Cardiac muscle cell (in vitro differentiated cells and primary cell): ENCODE measurements at places on chromosomes 7 and 10. TPM values are rescaled to one million over a fixed set of nuclear protein-coding genes. Genes with fewer than 3 reads are reported as not detected.

ACTL6B gene
- total RNA-seq: not detected in 2 replicates

DNA sequence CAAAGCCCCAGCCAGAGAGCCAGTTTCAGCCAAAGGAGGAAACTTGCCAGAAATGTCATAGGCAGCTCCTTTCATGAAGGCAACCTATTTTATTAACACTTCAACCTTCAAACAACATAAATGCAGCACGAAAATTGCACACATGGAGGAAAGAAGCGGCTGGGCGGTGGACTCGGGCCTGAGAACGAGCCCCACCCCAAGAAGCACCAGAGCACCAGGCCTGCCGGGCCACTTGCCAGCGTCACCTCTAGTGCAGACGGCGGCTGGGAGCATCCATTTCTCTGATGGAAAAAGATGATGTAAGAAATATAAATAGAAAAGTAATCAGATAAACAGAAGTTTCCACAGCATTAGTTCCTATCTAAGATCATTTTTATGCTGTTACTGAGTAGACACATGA is 100.0 kb downstream of the TCERG1L start:
- H3K27me3 ChIP-seq: no peaks in the 10 kb centered on the region
- no peak overlapping the region for H3K4me3 ChIP-seq
- H3K36me3 ChIP-seq: no peaks in the 10 kb centered on the region
- no peak for DNase-seq
- H3K27ac ChIP-seq: no peak overlapping the region

DNA sequence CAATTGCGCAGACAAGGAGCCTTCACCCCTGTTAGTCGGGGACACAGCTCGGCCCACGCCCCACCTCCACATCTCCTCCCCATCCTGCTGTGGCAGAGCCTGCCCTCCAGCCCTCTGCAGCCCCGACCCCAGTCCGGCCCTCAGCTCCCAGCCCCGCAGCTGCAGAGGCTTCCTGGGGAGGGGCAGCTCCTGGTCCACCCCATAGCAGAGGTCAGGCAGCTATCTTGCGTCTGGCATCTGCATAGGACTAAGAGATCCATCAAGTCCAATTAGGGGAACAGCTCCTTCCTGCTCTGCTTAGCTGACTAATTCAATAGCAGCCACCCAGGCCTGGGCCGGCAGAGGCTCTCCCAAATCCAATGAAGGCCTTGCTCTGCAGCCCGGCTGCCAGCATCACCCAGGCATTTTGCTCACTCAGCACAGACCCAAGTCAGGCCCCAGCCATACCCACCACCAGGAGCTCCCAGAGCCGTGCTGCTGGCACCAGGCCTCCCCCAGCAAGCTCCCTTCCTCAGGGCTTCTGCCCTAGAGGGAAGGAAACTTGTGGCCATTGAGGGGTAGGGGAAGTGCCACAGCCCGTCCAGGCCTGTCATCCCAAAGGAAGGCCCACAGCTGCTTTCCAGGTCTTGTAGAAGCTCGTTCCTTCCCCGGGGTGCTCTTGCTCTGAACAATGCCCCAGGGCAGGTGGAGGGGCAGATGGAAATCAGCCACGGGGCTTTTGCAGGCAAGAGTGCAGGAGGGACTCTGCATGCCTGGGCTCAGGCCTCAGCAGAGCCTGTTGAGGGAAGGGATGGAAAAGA is 106.2 kb upstream of the RET start:
- no peak overlapping the region for H3K27ac ChIP-seq
- H3K4me1 ChIP-seq: no peaks in the 10 kb centered on the region
- no peaks in the 10 kb centered on the region for H3K36me3 ChIP-seq
- H3K4me3 ChIP-seq: no peak overlapping the region
- DNase-seq: no peak
- no peaks in the 10 kb centered on the region for H3K27me3 ChIP-seq

DNA sequence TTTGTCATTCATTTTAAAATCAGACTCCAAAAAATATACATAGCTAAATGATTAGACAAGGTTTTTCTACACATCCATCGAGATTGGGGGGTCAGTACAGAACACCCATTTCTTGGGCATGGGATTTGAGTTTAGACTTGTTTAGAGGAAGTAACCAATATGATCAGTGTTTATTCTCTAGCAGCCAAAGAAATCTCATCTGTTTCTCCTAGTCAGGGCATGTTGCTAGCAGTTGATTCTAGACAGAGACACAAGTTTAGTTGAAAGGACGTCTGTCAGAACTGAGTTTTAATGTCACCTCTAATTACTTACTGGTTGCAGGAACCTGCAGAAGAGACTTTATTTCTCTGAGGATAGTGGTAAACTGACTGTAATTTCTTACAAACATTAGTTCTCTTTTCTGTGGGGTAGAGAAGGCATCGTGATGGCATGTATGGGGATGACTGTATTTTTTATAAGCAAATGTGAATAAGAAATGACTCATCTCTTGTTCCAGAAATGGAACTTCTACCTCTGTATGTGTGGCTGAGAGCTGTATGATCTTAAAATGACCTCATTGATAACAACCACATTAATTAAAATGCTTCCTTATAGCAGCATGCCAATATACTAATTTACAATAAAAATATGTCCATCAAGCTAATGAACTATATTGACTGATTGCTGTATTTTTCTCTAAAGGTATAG is 30.6 kb upstream of the RHOBTB1 start:
- no peaks in the 10 kb centered on the region for H3K4me1 ChIP-seq
- no peaks in the 10 kb centered on the region for H3K27me3 ChIP-seq
- H3K27ac ChIP-seq: no peak overlapping the region
- no peak overlapping the region for H3K4me3 ChIP-seq
- no peaks in the 10 kb centered on the region for H3K36me3 ChIP-seq
- no peak for DNase-seq

- H3K36me3 ChIP-seq: no peaks in the 10 kb centered on the region
- peak overlapping the region; percentile 46 for H3K4me3 ChIP-seq
- peak; percentile 88 for DNase-seq
- peak overlapping the region; percentile 97 for H3K27ac ChIP-seq
- H3K27me3 ChIP-seq: no peaks in the 10 kb centered on the region
Observed at GRCh38 chr7:108525327-108525984, 479 bp downstream of the PNPLA8 start.

AKR1C1 gene
- 5.5 and 22.5 TPM in 2 replicates for total RNA-seq
